Stimulated activated CD8-positive, alpha-beta memory T cell treated with anti-CD3 and anti-CD28 coated beads, Interleukin-4, amount 100 ng/mL, for 4 hours (primary cell): ENCODE measurements at places on chromosomes 2 and 18.

DNA sequence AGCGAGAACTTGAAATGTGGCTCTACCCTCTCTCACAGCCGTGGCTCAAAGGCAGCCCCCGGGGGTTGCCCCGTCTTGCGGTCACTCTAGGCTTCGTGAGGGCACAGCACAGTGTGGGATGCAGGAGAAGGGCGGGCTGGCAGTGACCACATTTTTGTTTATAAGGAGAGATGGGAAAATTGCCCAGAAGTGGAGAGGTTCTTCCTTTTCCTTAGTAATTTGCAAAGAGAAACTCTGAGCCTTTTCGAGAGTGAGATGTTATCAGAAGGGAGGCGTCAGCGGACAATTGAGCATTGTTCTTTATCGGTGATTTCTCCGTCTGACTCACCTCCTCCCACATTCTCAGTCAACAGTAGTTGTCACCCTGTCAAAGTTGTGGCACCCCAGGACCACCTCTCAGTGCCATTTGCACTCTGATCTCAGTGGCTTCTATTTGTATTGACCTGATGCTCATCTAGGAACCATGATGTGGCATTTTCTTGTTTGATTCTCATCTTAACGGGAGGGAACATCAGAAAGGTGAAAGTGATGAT lies 89.6 kb downstream of the ACAA2 start:
- no peak for DNase-seq

DNA sequence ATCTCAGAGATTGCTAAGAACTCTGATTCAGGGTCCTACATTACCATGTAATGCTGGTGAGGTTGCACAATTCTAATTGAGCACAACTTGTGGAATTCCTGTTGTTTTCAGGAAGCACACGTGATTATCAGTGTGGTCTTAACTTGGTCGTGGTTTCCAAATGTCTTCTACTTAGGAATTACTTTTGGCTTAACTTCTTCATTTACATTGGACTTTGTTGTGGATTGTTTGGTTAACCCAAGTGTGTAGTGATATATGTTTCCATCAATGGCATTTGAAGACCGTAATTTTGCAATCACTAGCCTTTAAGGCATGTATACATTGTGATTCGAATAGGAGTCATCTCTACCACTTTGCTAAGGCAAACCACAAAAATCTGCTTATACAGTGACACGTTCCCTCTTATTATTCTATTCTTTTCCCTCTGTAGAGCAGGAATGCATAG lies 373.3 kb downstream of the IRS1 start:
- no peak for DNase-seq

GRCh38 chr2:68027959-68028358 lies 34.8 kb downstream of the C1D start:
- no peak for DNase-seq

DNA sequence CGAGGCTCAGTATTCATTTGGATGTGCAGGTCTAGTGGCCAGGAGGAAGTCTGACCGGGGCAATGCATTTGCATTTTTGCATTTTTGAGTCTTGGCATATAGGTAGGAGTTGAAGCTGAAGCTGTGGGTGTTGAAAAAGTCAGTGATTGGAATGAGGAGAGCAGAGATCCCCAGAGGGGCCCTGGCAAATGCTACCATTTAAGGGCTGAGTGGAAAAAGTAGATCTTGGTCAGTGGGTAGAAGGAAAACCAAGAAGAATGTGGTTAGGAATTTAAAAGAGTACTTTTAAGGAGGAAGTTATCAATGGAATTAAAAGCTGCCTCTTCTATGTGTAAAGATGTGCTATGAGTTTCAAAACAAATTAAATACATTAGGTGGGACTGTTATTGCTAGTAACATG lies 143.0 kb downstream of the ZEB2 start:
- no peak for DNase-seq

DNA sequence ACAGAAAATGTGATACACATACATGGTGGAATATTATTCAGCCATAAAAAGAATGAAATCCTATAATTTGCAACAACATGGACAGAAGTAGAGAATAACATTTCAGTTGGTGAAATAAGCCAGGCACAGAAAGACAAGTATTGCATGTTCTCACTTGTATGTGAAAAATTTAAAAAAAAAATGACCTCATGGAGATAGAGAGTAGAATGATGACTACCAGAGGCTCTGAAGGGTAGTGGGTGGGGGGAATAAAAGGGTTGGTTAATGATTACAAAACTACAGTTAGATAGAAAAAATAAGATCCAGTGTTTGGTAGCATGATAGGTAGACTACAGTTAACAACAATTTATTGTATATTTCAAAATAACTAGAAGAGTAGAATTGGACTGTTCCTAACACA lies 24.5 kb downstream of the PRKD3 start:
- DNase-seq: no peak

DNA sequence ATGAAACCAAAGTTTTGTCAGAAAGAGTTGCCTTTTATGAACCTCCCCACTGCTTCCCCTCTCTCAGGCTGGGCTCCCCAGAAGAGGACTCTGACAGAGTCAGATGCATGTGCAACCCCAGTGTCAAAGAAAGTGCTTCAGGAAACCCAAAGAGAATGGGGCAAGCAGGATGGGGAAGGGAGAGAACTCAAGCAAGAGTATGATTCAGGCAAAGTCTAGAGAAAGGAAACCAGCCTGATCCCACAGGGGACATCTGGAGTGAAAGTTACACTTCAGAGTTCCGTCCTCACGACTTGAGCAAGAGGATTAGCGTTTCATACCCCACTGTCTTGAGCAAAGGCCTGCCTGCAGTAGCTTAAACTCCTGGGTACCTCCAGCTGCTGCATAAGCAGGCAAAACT lies 51.8 kb upstream of the EPC2 start:
- no peak for DNase-seq

DNA sequence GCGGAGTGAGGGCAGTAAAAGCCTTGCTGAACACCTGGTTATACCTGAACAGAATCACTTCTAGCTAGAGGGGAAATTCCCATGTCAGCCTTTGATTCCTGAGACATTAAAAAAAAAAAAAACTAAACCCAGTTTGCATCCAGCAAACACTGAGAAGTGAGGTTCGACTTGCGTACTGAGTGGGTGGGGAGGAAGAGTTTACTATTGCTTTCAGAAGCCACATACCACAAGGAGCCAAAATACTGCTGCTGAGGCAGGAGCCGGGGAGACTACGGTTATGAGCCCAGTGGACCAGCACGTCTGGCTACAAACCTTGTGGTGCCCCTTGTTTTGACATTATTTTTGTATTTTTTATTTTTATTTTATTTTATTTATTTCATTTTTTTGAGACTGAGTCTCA lies 2.7 kb downstream of the COLEC11 start:
- DNase-seq: no peak

GRCh38 chr2:163155279-163155883 lies 316.8 kb upstream of the KCNH7 start:
- no peak for DNase-seq

DNA sequence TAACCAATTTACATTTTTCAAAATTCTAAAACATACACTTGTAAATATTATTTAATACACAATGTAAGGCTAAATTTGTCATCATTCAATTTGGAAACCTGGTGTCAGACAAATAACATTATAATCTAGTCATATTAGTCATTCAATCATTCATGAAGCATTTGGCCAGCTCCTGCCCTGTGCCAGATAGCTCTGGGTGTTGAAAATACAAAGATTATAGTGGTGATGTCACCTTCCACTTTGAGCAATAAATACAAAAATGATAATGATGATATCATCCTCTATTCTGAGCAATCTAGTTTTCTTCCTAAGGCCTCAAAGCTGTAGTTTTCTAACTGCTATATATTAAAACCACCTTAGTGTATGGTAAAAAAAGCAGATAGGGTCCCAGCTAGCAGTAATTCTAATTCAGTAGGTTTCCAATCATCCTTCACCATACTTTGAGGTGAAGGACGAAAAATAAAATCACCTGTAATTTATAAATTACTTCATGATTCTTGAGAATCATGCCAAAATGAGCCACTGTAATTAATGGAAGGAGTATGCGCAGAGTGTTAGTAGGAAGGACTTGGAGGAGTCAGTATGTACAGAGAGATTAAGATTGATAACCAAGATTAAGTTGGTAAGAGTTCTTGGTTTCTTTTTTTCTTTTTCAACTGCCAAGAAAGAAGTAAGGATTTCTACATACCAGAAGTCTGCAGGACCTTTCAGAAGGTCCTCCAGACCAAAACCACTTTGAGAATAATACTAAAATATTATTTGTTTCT lies 23.2 kb downstream of the MEMO1 start:
- DNase-seq: no peak

GRCh38 chr2:96437512-96437911 lies 67.6 kb downstream of the NEURL3 start:
- DNase-seq: no peak

- DNase-seq: no peak
Observed at GRCh38 chr2:230434677-230435324, 18.8 kb downstream of the SP100 start.

DNA sequence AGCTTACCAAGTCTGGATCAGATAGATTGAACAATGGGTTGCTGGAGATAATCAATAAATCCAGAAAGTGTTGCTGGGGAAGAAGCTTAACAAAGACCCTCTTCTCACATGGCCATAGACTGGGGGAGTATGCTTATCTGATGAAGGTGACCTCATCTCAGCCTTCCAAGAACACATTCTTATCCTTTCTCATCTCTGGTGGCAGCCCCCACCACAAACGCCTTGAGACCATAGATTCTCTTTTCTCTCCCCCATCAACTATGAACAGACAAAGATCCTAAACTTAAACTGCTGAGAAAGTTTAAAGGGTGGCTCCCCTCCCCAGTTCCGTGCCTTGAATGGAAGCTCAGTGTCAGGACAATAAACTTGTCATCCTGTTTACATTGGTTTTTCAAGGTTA lies 428.7 kb upstream of the TRIB2 start:
- DNase-seq: no peak

DNA sequence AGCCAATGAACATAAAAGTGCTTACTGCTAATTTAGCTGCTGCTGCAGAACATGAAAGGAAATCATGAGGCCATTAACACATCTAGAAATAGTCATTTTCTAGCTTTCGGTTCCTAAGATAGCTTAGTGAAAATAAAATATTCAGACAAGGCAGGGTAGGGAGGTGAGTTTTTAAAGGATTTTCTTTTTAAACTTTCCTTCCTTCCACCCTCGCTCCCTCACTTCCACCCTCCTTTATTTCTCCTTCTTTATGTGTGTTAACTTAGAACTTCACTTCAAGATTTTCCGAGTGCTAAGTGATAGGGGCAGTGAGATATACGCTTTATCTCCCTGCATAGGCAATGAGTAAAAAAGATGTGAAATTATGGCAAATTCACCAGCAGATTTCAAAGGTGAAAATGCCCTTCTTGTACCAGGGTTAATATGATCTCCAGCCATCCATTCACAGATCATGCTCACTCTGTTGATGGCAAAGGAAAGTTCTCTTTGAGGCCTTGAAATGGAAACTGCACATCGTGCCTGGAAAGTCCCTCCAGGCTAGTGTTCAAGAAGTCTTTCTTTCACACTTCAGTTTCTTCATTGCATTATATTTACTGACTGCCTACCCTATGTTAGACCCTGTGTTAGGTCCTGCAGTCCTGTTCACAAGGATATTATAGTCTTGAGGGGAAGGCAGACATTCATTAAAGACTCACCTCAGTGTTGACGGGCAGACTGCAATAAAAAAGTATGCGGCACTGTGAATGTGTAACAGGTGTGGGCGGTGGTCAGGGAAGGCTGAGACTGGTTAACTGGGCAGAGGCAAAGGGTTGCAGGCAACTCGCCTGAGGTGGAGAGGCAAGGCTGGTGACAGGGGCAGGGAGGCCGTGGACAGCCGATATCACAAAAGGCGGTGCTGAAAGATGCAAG lies 200.8 kb downstream of the PLCL1 start:
- no peak for DNase-seq

DNA sequence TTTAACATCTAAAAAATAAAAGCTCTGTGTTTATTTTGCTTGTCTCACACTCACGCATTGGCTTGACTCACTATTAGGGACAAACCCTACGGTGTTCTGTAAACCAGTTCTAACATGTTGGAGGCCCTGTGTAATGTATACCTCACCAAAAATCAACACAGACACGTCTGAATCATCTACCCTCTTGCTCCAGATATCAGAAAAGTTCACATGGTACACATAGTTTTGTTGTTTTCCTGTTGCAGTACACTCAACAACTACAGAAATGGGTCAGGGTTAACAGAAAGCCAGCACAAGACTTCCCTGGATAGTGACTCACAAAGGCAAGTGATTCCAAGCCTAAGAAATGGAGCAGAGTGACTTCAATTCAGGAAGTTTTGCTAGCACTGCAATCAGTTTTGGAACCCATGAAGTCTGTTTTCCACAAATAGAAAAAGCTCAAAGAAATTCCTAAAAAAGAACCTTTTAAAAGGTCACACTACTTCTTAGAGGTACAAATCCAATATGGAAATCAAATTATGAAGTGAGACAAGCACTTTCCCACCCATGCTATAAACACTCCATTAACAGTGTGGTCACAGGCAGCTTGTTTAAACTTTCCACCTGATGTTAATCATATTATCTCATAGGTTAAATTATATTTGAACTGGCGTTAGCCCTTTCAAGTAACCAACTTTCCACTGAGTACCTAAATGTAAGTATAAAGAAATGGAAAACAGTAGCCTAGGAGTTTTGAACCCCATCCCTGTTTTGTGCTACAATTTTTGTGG lies 87.4 kb downstream of the GAREM1 start:
- no peak for DNase-seq

GRCh38 chr2:148996805-148997204 lies 41.7 kb upstream of the LYPD6B start:
- no peak for DNase-seq

DNA sequence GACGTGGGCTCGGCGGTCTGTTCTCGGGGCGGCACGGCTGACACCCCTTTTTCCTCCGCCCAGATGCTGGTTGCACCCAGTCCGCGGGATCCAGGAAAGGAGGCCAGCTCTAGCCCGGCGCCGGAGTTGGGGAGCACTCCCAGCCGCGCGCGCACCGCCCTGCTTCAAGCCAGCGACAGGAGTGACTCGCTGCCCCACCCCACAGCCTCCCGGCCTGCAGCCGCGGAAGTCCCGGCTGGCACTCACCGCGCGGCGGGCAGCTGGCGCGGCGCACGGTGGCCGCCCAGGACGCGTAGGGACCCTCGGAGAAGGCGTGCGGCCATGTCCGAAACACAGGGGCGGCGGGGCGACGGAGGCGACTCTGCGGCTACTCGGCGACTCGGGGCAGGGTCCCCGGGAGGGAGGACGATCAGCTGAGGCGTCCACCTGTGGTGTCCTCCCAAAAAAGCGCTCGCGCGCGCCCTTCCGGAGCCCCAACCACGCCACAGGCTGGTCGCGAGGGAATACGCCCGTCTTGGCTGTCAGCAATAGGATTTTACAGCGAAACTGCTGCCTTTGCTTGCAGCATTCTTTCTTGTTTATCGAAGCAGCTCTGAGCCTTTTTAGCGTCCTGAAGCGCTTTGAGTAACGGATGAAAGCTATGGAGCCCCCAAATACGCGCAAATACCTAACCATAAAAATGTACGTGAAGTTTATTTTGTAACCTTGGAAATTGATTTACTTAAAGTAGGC lies at the start of gene ACADL:
Gene ACADL (minus strand): TSS at position 507 of the 732 bp plus-strand sequence. CDS start 184 bp downstream, at position 323.
- DNase-seq: no peak

GRCh38 chr18:32257084-32257785 lies 67.4 kb downstream of the MEP1B start:
- DNase-seq: no peak
